ENCODE measurements at places on chromosomes 1 and 21.

DNA sequence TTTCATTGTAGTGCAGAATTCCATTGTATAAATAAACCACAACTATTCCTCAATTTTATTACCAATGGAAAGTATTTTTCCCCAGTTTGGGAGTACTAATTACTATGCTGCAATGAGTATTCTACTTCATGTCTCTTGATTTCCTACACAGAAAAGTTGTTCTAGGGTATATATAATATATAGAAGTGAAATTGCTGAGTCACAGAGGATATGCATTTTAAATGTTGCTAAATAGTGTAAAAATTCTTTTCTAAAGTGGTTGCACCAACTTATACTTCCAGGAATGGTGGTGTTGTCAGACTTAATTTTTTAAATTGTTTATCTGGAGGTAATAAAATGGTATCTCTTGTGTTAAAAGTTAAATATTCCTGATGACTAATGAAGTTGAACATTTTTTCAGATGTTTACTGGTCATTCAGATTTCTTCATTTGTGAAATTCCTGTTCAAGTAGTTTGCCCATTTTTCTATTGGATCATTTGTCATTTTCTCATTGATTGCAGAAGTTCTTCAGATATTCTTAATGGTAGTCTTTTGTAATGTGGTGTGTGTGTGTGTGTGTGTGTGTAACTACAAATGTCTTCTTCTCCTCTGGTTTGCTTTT lies 19.1 kb upstream of the MYOG start:
- H3K4me1 ChIP-seq: no peaks in the 10 kb centered on the region
- H3K4me3 ChIP-seq: no peak overlapping the region
- DNase-seq: no peak
- H3K36me3 ChIP-seq: no peaks in the 10 kb centered on the region
- peaks cover 19% of the 10 kb centered on the region for H3K27me3 ChIP-seq
- no peak overlapping the region for H3K27ac ChIP-seq

- H3K4me3 ChIP-seq: no peak overlapping the region
- no peak for DNase-seq
- H3K4me1 ChIP-seq: no peaks in the 10 kb centered on the region
- no peak overlapping the region for H3K27ac ChIP-seq
Measured at GRCh38 chr1:230259621-230260020, 166.5 kb downstream of the PGBD5 start.

GRCh38 chr1:170711682-170712081 lies 47.8 kb downstream of the PRRX1 start:
- DNase-seq: no peak
- H3K27ac ChIP-seq: no peak overlapping the region
- H3K4me1 ChIP-seq: peaks cover 3% of the 10 kb centered on the region
- no peaks in the 10 kb centered on the region for H3K27me3 ChIP-seq

GRCh38 chr21:9758888-9759287 lies 762.5 kb upstream of the TPTE start:
- H3K4me3 ChIP-seq: no peak overlapping the region
- no peaks in the 10 kb centered on the region for H3K4me1 ChIP-seq
- H3K27me3 ChIP-seq: no peaks in the 10 kb centered on the region
- no peaks in the 10 kb centered on the region for H3K36me3 ChIP-seq
- no peak for DNase-seq

- no peak for DNase-seq
- H3K36me3 ChIP-seq: peaks cover under 1% of the 10 kb centered on the region
- H3K4me1 ChIP-seq: 0 out of 2 replicates have a peak, but pooled peaks cover 3% of the 10 kb centered on the region
- no peak overlapping the region for H3K4me3 ChIP-seq
- no peaks in the 10 kb centered on the region for H3K27me3 ChIP-seq
- H3K27ac ChIP-seq: no peak overlapping the region
Measured at GRCh38 chr1:180117764-180118116, 36.9 kb upstream of the QSOX1 start.

GRCh38 chr1:109383854-109384253 lies 13.9 kb downstream of the SORT1 start:
- DNase-seq: no peak
- H3K27me3 ChIP-seq: no peaks in the 10 kb centered on the region
- H3K27ac ChIP-seq: no peak overlapping the region
- H3K4me3 ChIP-seq: no peak overlapping the region

DNA sequence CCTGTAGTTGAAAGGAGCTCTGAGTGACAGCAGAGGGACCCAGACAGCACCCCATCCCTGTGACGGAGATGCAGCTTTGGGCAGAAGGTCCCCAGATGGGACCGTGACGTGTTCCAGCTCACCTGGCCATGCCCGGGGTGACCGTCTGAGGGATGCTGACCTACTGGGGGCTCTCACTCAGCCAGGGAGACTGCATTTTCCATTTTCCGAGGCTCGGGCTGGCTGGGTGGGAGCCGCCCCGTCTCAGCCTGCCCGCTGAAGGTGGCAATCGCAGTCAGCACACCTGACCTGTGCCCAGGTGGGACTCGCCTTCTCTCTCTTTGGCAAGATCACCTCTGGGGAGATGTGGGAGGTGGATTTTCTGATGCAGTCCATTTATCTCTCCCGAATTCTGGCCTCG lies 127.2 kb downstream of the AJAP1 start:
- no peak overlapping the region for H3K27ac ChIP-seq
- no peaks in the 10 kb centered on the region for H3K36me3 ChIP-seq
- no peak overlapping the region for H3K4me3 ChIP-seq
- H3K4me1 ChIP-seq: no peaks in the 10 kb centered on the region

DNA sequence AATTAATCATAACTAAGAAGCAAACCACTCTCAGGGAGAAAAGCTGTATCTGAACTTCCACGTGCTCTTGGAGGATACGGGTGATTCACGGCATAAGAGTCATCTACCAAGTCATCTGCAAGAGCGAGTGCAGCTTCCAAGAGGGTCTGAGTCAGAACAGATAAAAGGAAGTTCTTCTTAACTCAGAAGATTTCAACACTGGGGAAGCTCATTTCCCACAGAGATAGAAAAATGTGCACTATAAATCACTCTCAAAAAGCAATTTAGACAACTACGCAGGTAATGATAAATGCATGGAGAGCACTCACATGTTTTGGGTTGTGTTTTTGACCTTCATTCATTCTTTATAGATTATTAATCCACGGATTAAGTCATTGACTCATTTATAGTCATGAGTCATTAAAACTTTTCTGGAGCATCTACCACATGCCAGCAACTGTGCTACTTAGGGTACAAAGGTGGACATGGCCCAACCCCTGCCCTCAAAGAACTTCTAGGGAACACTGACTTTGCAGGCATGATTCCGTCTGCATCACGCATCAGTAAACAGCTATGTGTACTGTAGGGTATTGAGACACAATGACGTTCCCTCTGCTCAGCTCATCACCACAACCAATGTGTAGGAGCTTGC lies 20.8 kb downstream of the KCNJ15 start:
- H3K4me1 ChIP-seq: no peaks in the 10 kb centered on the region
- H3K4me3 ChIP-seq: no peak overlapping the region
- no peaks in the 10 kb centered on the region for H3K36me3 ChIP-seq
- peak; percentile 33 for DNase-seq

DNA sequence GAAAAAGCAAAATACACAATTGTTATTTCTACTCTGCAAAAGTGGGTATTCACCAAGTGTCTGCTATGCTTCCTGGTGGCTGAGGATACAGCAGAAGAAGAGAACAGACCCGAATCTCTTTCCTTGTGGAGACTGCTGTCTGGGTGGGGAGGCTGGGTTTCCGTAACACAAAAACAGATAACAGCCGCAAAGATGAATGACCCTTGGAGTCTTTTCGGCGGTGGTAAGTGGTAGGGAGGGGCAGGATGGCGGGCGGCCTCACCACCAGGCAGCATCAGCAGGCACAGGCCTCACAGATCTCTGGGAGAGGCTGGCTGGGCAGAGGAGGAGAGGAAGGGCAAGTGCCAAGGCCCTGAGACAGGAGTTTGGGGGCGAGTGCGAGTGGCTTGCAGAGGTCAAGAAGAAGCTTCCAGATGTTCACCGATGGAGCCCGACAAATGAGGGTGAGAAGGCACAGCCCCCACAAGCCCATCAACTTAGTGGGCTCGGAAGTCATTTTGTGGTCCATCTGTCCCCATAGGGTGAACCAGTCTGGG lies 164.2 kb downstream of the RHOU start:
- DNase-seq: no peak
- no peak overlapping the region for H3K27ac ChIP-seq
- H3K4me1 ChIP-seq: peaks cover 21% of the 10 kb centered on the region
- no peak overlapping the region for H3K4me3 ChIP-seq
- no peaks in the 10 kb centered on the region for H3K36me3 ChIP-seq
- no peaks in the 10 kb centered on the region for H3K27me3 ChIP-seq
